Hair follicle dermal papilla cell (primary cell): ENCODE measurements at places on chromosomes 4 and X. TPM values are rescaled to one million over a fixed set of nuclear protein-coding genes. Genes with fewer than 3 reads are reported as not detected.

Gene ARSD
- total RNA-seq: 30.4 and 32.0 TPM in 2 replicates

Gene GNRHR
- not detected in 2 replicates for total RNA-seq

Gene FAM47E
- 0.36 and 0.97 TPM in 2 replicates for total RNA-seq

Gene CT45A5
- not detected in 2 replicates for total RNA-seq

Gene DOCK11
- total RNA-seq: 39.1 and 45.4 TPM in 2 replicates

Gene UGT8
- total RNA-seq: 0.49 TPM in 2 replicates

Gene NOX1
- total RNA-seq: not detected in 2 replicates

Gene TMEM131L
- 21.1 and 23.2 TPM in 2 replicates for total RNA-seq

Gene ARMCX1
- 56.1 and 59.1 TPM in 2 replicates for total RNA-seq

Gene CENPC
- 17.1 and 23.7 TPM in 2 replicates for total RNA-seq

Gene SRPX
- total RNA-seq: 121 and 147 TPM in 2 replicates

Gene UBE2D3
- total RNA-seq: 409 and 438 TPM in 2 replicates

Gene FGF5
- 19.2 and 24.8 TPM in 2 replicates for total RNA-seq

Gene TEC
- total RNA-seq: 1.6 and 2.4 TPM in 2 replicates

Gene SORCS2
- total RNA-seq: 0.36 and 0.49 TPM in 2 replicates
